ENCODE measurements at places on chromosomes 2 and 18.

GRCh38 chr2:203740871-203741281 is 34.4 kb downstream of the CD28 start:
- no peak for DNase-seq

DNA sequence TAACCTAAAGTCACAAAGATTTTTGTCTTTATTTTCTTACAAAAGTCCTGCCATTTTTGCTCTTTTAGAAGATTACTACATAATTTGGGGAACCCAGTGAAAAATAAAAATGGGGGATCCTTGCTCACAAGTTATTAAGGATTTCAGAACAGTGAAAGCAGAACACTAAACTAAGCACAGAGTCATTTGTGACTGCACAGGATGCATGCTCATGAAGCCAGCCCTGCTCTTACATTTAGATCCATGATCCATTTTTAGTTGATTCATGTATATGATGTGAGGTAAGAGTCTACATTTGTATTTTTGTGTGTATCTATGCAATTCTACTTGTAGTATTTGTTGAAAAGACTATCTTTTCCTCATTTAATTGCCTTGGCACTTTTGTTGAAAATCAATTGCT is 21.8 kb downstream of the SP140L start:
- DNase-seq = no peak

GRCh38 chr2:226424971-226425370 is 374.6 kb downstream of the IRS1 start:
- no peak for DNase-seq

GRCh38 chr2:196453613-196454047 is 185.9 kb upstream of the CCDC150 start:
- no peak for DNase-seq

GRCh38 chr2:71125506-71126294 is 4.3 kb downstream of the MCEE start:
- no peak for DNase-seq

DNA sequence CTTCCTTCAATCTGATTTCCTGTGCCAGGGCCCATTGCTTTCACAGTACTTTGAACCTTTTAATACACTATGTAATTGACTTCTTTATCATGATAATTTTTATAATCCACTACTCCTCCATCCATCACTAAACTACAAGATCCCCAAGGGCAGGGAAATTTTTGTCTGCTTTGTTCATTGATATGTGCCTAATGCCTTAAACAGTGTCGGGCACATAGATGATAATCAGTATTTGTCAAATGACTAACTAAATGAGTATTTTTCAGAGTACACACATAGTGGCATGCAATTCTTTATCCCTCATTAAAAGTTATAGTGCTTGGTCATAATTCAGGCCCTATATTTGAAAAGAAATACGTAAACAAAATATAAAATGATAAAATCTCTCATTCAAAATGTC is 5.3 kb upstream of the STAMBP start:
- no peak for DNase-seq
